T-cell (primary cell): ENCODE measurements at places on chromosomes 6 and 20. TPM values are rescaled to one million over a fixed set of nuclear protein-coding genes. Genes with fewer than 3 reads are reported as not detected.
A peak's percentile ranks its signal among the peaks of the same experiment; 100 is the strongest.

The INSM1 gene
- not detected for total RNA-seq

The PHIP gene
- total RNA-seq, result 33.5 TPM

DNA sequence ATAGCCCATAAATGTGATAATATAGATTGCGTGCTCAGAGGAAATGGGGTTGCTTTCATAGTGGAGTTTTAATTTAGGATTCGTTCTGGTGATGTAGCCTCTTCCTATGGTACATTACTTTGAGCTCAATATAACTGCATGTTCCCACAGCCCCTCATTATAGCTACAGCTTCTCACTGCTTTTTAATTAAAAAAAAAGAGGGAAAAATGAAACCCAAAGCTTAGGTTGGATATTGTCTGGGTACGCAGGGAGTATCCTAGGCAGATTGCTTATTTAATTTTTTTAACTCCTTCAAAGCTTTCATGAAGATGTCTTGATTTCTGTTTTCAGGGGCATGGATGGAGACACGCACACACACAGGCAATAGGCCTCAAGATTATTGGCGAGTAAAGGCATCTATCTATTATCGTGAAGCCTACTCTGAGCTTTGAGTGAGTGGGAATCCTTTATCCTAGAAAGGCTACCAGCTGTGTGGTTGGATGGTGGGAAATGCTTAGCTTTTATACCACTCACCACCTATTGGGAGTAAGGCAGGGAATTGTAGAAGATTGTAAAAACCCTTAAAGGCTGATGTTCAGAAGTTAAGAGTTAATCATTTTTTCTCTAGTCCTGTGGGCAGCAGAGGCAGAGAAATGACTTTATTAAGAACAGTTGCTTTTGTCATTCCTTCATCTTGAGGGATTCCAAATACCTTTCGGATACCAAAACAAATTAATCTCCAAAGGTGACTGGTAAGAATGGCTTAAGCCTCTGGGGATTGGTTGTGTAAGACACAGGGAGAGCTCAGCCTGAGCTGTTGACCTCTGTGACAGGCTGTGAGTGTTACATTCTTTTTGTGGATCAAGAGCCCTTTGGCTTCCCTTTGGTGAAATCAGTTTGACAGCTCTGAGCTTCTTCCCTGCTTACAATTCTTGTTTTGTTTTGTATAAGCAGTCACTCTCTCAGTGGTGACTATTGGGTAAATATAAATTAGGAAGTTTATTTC lies 33.4 kb downstream of the CTNNBL1 start:
- no peaks in the 10 kb centered on the region for H3K27me3 ChIP-seq
- H3K27ac ChIP-seq, result no peak overlapping the region
- H3K4me1 ChIP-seq, result no peaks in the 10 kb centered on the region
- no peaks in the 10 kb centered on the region for H3K36me3 ChIP-seq
- DNase-seq, result no peak

DNA sequence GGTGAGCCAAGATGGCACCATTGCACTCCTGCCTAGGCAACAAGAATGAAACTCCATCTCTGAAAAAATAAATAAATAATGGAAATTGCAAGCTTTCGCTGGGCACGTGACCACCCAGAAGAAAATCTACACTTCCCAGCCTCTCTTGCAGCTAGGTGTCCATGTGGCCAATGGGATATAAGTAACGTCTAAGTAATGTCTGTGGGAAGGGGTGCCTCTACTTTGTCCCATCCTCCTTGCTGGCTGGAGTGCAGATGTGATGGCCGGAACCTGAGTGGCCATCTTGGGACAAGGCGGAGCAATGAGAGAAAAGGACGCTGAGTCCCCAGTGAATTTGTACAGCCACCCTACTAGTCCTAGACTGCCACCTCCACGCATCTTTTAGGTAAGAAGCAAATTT lies 99.8 kb upstream of the PTPN1 start:
- H3K4me1 ChIP-seq, result no peaks in the 10 kb centered on the region
- peaks cover 2% of the 10 kb centered on the region for H3K27me3 ChIP-seq
- no peaks in the 10 kb centered on the region for H3K36me3 ChIP-seq
- no peak overlapping the region for H3K4me3 ChIP-seq
- DNase-seq, result no peak

The RIN2 gene
- not detected for total RNA-seq

- H3K4me1 ChIP-seq, result peaks cover 37% of the 10 kb centered on the region
- H3K36me3 ChIP-seq, result peaks cover 14% of the 10 kb centered on the region
- no peak for DNase-seq
- H3K27ac ChIP-seq, result peak overlapping the region; percentile 69
Observed at GRCh38 chr6:33455051-33455450, 675 bp downstream of the ZBTB9 start.

DNA sequence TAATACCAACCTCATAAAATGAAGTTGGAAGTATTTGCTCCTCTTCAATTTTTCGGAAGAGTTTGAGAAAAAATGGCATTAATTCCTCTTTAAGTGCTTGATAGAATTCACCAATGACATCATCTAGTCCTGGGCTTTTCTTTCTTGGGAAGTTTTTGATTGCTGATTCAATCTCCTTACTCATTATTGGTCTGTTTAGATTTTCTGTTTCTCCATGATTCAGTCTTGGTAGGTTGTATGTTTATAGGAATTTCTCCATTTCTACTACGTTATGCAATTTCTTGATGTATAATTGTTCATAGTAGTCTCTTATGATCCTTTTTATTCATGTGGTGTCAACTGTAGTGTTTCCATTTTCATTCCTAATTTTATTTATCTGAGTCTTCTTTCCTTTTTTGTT lies 176.9 kb upstream of the PRND start:
- no peak for DNase-seq
- H3K4me3 ChIP-seq, result no peak overlapping the region
- no peaks in the 10 kb centered on the region for H3K4me1 ChIP-seq
- no peak overlapping the region for H3K27ac ChIP-seq
- no peaks in the 10 kb centered on the region for H3K36me3 ChIP-seq

DNA sequence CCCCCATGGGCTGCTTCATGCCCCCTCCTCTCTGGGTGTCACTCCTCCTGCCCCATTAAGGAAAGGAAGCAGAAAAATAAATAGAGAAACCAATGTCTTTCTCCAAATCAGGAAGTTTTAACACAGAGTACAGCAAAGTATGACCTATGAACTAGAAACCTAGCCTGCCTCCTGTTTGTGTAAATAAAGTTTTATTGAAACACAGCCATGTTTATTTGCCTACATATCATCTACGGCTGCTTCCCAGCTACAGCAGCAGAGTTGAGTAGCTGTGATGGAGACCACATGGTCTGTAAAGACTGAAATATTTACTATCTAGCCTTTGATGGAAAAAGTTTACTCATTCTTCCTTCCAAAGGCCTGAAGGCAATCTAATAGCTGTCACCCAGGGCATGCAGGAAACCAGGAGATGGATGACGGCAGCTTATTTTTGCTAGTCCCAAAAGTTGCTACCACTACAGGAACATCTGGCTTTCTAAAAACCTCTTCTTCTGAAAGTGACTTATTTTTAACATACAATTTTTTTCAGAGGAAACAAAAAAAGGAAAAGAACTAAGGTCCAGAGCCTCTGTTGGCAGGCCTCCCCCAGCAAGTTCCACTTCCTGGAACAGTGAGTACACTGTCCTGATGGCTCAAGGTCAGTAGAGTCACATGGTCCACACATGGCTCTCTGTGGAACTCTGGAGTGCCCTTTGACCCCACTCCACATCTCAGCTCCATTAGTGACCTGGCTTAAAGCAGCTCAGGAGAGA lies 287.8 kb downstream of the PTPRT start:
- no peaks in the 10 kb centered on the region for H3K36me3 ChIP-seq
- no peak for DNase-seq
- no peaks in the 10 kb centered on the region for H3K4me1 ChIP-seq
- no peak overlapping the region for H3K27ac ChIP-seq

- H3K27me3 ChIP-seq, result no peaks in the 10 kb centered on the region
- no peak overlapping the region for H3K27ac ChIP-seq
- H3K36me3 ChIP-seq, result no peaks in the 10 kb centered on the region
- no peak overlapping the region for H3K4me3 ChIP-seq
- DNase-seq, result no peak
Observed at GRCh38 chr6:16168121-16168520, 39.2 kb downstream of the MYLIP start.

DNA sequence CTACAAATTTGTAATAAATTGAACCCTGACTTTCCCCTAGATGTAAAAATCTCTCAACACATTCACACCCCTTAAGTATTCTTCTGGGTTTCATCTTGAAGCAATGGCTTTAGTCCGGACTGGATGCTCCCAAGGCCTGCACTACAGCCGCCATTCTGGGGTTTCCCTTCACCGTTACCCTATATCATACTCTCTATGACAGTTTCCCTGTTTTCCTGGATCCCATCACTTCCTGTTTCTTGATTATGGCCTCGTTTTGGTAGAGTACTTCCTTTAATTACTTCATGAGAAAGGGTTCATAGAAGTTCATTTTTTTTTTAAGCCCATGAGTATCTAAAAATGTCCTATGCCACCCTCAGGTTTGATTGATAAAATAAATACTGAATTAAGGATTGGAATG lies 11.7 kb downstream of the FIG4 start:
- H3K27me3 ChIP-seq, result no peaks in the 10 kb centered on the region
- H3K27ac ChIP-seq, result no peak overlapping the region
- DNase-seq, result no peak
- no peak overlapping the region for H3K4me3 ChIP-seq
- peaks cover 3% of the 10 kb centered on the region for H3K4me1 ChIP-seq

The MLN gene
- not detected for total RNA-seq

GRCh38 chr6:56775498-56776166 lies 132.9 kb upstream of the DST start:
- H3K36me3 ChIP-seq, result no peaks in the 10 kb centered on the region
- H3K27me3 ChIP-seq, result no peaks in the 10 kb centered on the region
- H3K4me3 ChIP-seq, result no peak overlapping the region
- no peak overlapping the region for H3K27ac ChIP-seq

The ADGRF5 gene
- total RNA-seq, result 0.32 TPM

The IL20RA gene
- 0.07 TPM for total RNA-seq

The TGM3 gene
- total RNA-seq, result not detected

The RPS6KA2 gene
- 6.5 TPM for total RNA-seq

The CBLN4 gene
- total RNA-seq, result not detected

DNA sequence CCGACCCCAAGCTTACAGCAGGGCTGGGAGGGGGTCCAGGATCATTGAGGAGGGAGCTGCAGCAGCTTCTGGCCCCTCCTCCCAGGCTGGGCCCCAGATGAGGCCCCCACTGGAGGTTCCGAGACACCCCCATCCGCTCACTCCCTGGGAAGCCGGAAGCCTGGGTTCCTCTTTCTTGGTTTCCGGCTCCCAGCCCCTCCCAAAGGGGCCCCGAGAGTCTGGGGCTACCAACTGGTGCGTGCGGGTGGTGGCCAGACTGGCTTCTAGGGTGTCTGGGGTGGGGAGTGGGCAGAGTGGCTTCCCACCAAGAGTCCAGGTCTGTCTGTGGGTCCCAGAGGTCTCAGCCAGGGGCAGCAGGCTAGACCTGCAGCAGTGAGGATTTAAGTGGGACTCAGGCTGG lies 2.2 kb downstream of the RGS19 start:
- peak overlapping the region; percentile 76 for H3K27ac ChIP-seq
- DNase-seq, result peak; percentile 46
- H3K36me3 ChIP-seq, result peaks cover 38% of the 10 kb centered on the region
- peak overlapping the region; percentile 90 for H3K4me3 ChIP-seq
- H3K27me3 ChIP-seq, result no peaks in the 10 kb centered on the region

GRCh38 chr6:14784596-14785492 lies 461.0 kb upstream of the JARID2 start:
- H3K4me3 ChIP-seq, result no peak overlapping the region
- no peaks in the 10 kb centered on the region for H3K36me3 ChIP-seq
- no peaks in the 10 kb centered on the region for H3K27me3 ChIP-seq
- no peak for DNase-seq
- peaks cover 10% of the 10 kb centered on the region for H3K4me1 ChIP-seq
- peak overlapping the region; percentile 21 for H3K27ac ChIP-seq

GRCh38 chr6:25943887-25944286 lies 13.4 kb upstream of the SLC17A2 start:
- H3K27me3 ChIP-seq, result no peaks in the 10 kb centered on the region
- no peak overlapping the region for H3K27ac ChIP-seq
- H3K36me3 ChIP-seq, result no peaks in the 10 kb centered on the region
- no peak overlapping the region for H3K4me3 ChIP-seq
- DNase-seq, result no peak

The GNRH2 gene
- 1.8 TPM for total RNA-seq

- no peak for DNase-seq
- H3K4me1 ChIP-seq, result no peaks in the 10 kb centered on the region
- no peak overlapping the region for H3K27ac ChIP-seq
- no peaks in the 10 kb centered on the region for H3K36me3 ChIP-seq
Observed at GRCh38 chr6:56151609-56152224, 95.7 kb downstream of the COL21A1 start.

The SLPI gene
- 1.1 TPM for total RNA-seq

DNA sequence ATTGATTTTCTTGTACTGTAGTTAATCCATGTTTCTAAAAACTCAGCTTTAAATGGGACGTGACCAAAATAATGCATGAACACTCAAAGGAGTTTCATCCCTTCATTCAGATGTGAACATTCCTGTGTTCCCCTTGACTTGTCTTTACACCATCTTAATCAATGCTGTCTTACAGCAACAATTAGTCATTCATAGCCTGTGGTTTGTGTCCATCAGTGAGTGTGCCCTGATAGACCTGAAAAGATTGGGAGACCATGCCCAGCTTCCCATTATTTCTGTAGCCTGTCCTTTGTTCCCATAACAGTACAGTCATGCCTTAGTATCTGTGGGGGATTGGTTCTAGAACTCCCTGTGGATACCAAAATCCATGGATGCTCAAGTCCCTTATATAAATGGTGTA lies 23.9 kb downstream of the NT5E start:
- H3K4me3 ChIP-seq, result no peak overlapping the region
- no peaks in the 10 kb centered on the region for H3K36me3 ChIP-seq
- no peaks in the 10 kb centered on the region for H3K4me1 ChIP-seq
- no peak overlapping the region for H3K27ac ChIP-seq
- no peaks in the 10 kb centered on the region for H3K27me3 ChIP-seq

The TREML2 gene
- total RNA-seq, result 3.7 TPM

GRCh38 chr20:58886546-58886945 lies 34.0 kb downstream of the GNAS start:
- DNase-seq, result no peak
- H3K36me3 ChIP-seq, result no peaks in the 10 kb centered on the region
- H3K4me1 ChIP-seq, result no peaks in the 10 kb centered on the region
- no peak overlapping the region for H3K27ac ChIP-seq

DNA sequence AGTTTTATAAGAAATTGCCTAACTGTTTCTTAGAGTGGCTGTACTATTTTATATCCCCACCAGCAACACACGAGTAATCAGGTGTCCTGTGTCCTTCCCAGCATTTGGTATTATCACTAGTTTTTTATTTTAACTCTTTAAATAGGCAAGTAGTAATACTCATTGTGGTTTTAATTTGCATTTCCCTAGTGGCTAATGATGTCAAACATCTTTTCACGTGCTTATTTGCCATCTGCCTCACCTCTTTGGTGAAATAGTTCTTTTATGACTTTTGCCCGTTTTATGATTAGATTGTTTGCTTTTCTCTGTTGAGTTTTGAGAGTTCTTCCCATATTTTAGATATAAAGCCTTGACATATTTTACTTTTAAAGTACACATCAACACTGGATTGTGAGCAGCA lies 57.8 kb downstream of the GCLC start:
- H3K27ac ChIP-seq, result no peak overlapping the region
- H3K4me1 ChIP-seq, result no peaks in the 10 kb centered on the region
- no peak overlapping the region for H3K4me3 ChIP-seq
- H3K36me3 ChIP-seq, result no peaks in the 10 kb centered on the region

- no peaks in the 10 kb centered on the region for H3K36me3 ChIP-seq
- H3K4me3 ChIP-seq, result no peak overlapping the region
- peaks cover 41% of the 10 kb centered on the region for H3K27me3 ChIP-seq
- no peak overlapping the region for H3K27ac ChIP-seq
Observed at GRCh38 chr6:167402195-167402686, 77.4 kb downstream of the TTLL2 start.

- no peaks in the 10 kb centered on the region for H3K27me3 ChIP-seq
- H3K36me3 ChIP-seq, result no peaks in the 10 kb centered on the region
- peaks cover 13% of the 10 kb centered on the region for H3K4me1 ChIP-seq
- H3K27ac ChIP-seq, result no peak overlapping the region
- DNase-seq, result no peak
- no peak overlapping the region for H3K4me3 ChIP-seq
Observed at GRCh38 chr6:5514353-5514752, 253.0 kb downstream of the FARS2 start.

The ELOVL2 gene
- 0.12 TPM for total RNA-seq
